ENCODE measurements at places on chromosomes 1 and 21.
A peak's percentile ranks its signal among the peaks of the same experiment; 100 is the strongest.

GRCh38 chr1:65332821-65333220 is 23.5 kb downstream of the DNAJC6 start:
- no peak for DNase-seq

DNA sequence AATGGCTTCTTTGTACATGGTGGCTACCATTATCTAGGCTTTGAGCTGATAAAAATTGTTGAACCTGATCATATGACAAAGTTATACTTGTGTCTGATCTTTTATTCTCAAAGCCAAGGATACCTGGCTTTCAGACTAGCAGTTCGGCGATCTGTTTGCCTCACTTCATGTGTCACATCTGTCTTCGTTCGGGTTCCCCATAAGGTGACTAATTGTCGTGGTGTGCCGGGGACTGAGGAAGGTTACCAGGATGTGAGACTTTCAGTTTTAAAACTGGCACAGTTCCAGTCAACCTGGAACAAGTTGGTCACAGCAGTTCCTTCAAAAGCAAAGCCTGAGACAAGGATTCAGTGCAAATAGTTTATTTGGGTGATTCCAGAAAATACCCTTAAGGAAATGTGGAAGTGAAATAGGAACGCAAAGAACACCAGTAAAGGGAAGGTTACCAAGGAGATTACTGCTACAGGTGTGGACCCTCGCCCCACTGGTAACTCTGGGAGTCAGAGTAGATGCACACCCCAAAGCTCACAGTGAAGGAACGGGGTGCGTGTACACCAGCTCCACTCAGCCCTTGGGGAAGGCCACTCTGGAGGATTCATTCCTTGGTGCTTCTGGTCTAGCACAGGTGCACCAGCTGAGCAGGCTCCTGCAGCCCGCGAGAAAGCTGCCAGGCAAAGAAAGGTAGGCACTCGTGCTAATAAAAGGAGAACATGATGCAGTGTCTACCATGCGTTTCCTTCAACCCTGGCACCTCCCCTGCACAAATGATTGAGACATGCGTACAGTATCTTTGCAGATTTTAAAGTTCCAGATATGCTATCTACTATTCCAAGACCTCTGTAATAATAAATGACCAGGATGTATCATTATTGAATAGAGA is 69.0 kb downstream of the VWA5B1 start:
- no peak for DNase-seq

GRCh38 chr1:209937996-209938959 is at the start of gene SYT14:
Gene SYT14 (plus strand): TSS chr1:209938217. CDS start chr1:209938265, 48 bp downstream.
- no peak for DNase-seq

GRCh38 chr1:183245357-183245756 is 59.3 kb downstream of the LAMC2 start:
- DNase-seq: no peak

DNA sequence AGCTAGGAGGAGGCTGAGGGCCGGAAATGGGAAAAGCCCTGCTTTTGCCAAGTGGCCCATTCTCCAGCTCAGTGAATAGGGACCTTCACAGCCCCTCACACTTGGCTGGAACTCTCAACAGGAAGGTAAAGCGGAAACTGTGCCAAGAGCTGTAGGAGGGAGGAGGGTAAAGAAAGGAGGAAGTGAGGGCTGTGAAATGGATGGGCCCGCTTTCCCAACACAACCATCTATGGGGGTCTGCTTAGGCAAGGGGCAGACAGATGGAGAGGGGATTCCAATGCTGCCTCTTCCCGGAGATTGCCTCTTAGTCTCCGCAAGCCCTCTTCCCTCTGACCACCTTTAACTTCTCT is 5.2 kb downstream of the INKA2 start:
- no peak for DNase-seq

DNA sequence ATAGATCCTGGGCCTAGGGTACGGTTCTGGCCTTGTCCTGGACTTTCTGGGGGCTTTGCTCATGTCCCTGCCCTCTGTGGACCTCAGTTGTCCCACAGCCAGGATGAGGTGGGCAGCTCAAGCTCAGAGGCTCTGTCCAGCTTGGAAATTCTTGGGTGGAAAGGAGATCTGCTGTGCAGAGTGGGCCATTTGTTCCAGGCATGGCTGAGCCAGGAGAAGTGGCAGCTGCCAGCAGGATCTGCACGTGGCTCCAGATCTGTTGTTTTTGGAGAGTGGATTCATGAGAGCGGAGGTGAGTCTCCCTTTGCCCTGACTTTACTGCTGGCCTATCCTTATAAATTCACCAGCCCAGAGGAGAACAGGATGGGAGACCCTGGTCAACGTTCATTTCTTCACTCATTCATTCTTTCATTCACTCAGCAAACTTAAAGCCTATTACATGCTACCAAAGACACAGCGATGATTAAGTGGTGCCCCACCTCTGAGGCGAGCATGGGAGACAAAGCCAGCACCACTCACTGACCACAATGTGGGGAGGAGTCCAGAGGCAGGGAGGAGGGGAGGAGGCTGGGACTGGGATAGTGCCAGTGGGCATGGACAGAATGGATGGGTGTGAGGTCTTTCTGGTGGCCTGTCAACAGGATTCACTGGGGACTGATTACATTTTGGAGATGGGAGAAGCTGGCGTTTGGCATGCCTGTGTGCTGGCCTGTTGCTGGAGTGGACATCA is 205.1 kb downstream of the TRABD2B start:
- no peak for DNase-seq

DNA sequence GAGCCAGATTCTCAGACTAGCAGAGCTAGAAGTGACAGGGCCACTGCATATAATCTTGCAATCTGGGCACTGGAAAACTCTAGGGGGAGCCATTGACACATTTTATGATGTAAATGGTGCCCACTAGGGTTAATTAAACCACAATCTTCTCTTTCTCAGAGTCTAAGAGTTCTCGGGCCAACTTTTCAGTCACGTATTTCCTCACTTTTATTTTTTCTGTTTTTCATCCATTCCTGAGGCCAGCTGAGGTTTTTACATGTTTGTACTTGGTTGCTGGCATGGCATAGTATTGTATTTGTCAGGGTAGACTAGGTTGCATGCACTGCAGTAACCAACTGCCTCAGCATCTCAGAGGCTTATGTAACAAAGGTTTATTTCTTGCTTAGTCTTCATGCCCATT is 138.2 kb downstream of the ZNF326 start:
- DNase-seq: peak; percentile 12

GRCh38 chr1:228871314-228872061 is 136.2 kb downstream of the RHOU start:
- DNase-seq: no peak

DNA sequence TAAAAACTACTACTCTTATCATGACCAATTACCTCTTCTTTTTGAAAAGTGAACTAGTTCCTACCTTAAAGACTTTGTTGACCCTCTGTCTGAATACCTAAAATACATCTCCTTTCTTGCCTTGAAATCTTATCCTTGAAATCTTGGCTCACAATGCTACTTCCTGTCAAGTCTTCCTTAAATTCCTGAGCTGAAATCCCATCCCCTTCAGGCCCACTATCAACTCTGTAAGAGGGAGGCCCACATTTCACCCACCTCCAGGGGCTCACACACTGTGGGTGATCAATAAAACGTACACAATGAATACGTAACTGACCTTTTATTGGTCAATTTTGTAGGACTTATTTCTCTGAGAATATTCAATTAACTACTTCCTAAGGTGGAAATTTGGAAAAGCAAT is 88.0 kb downstream of the APP start:
- DNase-seq: no peak

- DNase-seq: no peak
Observed at GRCh38 chr1:37482796-37483744, 8.7 kb downstream of the ZC3H12A start.

DNA sequence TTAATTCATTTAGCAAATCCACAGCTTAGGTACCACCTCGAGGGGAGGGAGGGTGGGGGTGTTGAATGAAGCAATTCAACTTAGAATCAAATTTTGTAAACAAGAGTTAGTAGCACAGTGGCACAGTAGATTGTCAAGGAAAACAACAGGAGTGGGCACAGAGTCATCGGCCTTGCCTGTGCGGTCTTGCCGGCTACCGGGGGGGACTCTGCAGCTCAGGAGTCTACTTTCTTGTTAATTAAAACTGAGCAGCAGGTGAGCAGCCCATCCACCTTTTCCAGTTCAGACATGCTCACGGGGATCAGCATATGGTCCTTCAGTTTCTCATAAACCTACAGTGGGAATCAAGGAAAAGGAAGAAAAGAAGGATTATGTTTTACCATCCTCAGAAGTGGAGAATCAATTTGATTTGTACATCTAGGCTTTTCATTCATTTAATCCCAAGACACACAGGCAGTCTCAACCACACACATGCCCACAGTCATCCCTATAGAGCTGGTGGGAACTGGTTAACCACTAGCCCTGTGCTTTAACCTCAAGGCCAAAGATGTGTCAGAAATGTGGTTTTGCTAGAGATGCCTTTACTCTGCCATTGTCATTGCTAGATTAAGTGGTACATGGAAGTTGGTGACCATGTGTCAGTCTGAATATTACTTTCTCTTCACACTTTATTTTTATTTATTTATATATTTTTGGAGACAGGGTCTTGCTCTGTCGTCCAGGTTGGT is 45.0 kb upstream of the BCL10 start:
- no peak for DNase-seq

DNA sequence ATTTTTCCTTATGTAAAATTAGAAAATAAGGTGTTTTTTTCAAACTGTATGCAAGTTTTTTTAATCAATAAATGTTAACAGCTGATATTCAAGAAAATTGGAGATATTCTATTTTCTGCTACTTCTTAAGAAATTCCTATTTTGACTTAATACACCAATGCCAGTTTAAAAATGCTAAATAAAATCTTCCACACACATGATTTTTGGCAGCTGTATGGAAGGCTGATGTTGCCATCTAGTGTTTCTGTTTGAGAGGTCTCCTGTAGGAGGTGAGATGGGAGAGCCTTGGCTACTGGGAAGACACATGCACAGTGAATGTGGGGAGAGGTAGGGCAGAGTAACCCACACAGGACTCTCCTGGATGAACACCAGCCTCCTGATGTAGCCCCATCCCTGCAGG is 29.2 kb upstream of the OR2B11 start:
- no peak for DNase-seq

DNA sequence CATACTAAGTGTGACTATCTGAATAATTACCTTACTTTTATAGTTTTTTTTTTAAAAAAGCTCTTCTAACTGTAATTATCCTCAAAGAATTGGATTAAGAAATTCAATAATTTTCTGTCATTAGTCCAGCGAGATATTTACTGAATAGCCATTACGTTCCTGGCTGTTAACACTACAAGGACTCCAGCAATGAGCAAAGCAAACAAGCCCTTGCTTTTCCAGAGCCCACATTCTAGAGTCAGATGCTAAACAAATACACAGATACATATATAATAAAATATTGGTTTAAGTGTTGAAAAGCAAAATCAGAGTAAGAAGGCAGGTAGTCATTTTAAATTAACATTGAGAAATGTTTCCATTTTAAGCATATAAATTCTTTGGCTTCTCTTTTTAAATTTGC is 118.4 kb downstream of the ATF6 start:
- no peak for DNase-seq

- DNase-seq: no peak
Observed at GRCh38 chr1:109255097-109255651, 5.8 kb downstream of the CELSR2 start.

DNA sequence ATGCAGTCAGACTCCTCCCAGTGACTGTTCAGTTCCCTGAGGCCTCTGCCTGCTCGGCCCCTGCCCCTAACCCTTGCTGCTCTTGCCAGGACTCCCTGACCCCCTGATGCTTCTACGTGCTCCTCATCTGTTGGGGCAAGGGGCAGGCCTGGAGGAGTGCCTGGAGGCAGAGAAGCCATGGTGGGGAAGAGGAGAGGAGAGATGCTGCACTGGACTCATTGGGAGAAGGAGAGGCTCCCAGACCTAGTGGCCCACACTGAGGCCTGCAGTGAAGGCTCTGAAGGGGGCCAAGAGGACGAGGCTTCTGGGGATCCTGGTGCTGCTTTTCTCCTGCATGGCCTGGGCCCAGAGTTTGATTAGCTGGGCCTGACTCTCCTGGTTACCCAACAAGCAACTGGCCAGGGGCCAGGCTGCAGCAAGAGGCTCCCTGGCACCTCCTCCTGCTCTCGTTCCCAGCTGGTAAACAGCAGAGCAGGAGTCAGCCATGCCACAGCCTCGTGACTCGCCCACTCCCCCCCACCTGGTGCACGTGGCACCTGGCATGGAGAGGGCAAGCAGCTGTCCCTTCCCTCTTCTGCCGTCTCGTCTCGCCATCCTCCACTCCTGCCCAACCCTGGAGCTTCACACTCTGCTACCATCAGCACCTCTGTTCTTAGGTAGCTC is 847 bp upstream of the RORC start:
- no peak for DNase-seq

DNA sequence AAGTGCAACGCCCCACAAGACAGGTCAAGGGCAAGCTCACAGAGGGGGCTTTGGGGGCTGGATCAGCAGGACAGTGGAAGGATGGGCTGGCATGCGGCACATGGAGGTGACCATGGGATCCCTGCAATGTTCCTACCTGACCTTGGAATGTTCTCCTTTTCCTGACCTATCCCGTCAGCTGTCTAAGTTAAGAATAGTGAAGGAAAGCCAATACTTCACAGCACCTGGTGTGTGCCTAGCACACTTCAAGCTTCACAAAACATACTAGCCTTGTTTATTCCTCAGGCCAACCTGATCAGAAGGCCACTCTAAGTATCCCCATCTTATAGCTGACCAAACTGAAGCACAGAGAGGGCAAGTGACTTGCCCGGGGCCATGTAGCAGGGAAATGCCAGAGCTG is 31.2 kb downstream of the LRRC38 start:
- DNase-seq: no peak

- peak; percentile 55 for DNase-seq
Observed at GRCh38 chr1:44636688-44637598, 37.3 kb downstream of the TMEM53 start.

DNA sequence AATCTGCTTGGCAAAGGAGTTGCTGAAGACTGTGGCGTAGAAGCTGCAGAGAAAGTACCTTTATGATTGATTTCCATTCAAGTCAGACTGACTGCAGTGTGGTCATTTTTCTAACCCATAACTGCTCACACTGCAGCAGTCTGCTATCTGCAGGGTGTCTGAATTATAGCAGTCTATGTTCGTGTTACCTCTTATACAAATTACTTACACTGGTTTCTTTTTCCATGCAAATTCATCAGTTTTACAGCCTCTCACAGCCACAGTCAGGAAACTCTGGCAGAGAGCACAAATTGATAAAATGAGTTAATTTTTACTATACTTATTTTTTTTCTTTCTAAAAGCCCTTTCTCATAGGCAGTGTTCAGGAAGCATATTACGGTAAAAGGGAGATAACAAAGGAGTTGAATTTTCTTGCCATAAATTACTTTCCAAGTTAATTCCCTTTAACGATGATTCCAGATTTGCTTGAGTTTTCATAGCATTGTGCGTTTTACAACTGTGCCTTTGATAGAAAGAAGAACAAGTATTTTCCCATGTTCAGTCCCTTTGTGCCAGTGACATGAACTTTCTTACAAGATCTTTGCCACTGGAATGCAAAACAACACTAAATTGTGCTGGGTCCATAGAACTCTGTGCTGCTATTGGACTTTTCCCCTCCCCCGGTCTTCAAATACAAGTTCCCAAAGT is 261.5 kb downstream of the NFIA start:
- DNase-seq: no peak

Measured in HFF-Myc (cell line).